ENCODE measurements at places on chromosomes 6 and 20.

DNA sequence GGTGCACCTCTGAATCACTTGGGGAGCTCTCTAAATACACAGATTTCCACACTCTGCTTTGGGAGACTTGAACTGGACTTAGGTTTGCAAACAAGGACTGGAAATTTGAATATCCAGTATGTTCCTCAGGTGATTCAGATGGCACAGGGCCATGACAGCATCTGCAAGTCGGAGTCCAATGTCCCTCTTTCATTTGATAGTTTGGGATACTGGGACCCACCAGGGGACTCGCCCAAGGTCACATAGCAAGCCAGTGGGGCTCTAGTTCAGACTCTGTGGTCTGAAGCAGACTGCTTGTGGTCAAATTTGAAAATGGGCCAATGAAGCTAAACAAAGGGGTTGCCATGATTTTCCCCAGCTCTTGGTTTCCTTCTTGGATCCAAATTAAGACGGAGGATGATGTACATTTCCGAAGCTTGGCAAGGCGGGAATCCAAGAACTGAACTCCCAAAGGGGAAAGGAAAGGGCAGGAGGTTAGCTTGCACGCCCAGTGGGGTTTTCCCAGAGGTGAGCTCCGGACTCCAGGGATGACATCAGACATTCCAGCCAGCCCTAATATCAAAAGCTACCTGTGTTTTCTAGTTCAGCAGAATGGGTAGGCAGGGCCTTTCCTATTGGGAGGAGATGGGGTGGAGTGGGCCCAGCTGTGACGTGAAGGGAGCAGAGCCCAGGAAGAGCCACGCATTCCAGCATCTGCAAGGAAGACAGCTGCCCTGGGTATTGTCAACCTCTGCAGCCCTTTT lies 3.4 kb upstream of the SYS1 start:
- no peak for DNase-seq

DNA sequence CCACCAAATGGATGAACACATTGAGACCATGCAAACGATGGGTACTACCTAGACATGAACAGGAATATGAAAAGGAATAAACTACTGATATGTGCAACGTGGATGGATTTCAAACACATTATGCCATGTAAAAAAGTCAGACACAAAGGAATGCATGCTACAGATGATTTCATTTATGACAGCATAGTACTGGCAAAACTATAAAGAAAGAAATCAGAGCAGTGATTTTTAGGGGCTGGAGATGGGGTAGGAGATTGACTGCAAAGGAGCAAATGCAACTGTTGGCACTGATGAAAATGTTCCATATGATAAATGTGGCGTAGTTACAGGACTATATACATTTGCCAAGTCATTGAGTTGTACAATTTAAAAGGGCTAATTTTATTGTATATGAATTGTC lies 13.4 kb upstream of the COL12A1 start:
- DNase-seq: no peak

GRCh38 chr20:63121246-63121645 lies 94.7 kb downstream of the YTHDF1 start:
- no peak for DNase-seq

GRCh38 chr6:168148231-168148849 lies 69.3 kb upstream of the FRMD1 start:
- no peak for DNase-seq

GRCh38 chr6:127459231-127459641 lies at the start of gene KIAA0408:
TSS of gene KIAA0408 (minus strand) at chr6:127459389. CDS start at chr6:127453981, 5,408 bp downstream.
- no peak for DNase-seq

DNA sequence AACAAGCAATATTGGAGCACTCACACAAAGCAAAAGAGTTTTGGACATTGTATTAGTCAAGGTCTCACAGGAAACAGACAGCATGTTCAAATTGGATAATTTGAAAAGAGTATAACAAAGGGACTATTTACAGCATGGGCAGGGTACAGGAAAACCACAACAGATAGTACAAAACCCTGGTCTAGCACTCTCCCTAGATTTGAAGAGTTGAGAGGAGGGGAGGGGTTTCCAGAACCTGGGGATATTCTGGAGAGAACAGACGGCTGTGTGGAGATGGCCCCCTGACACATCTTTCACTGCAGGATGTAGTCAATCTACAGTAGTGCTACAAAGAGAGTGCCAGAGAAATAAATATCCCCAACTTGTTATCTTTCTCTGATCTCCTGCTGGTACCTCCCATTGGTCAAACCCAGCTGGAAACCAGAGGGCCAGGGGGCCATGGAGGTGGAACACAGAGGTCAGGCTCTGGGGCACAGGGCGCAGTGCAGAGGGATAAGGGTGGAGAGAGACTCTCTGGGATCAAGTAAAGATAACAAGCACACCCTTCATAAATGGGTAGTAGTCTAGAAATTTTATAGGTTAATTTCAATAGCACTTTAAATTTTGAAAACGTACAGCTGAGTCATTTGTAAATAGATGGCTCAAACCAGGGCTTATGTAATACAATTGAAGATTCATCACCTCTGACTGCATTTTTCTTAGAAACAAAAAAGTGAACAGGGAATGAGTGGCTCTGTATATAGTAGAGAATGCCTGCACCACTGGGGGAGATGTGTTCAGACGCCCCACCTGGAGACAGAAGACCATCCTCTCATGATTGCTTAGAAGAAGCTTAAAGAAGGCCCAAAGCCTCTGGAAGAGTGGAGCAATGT lies 25.7 kb downstream of the RCAN2 start:
- DNase-seq: no peak

GRCh38 chr20:6588296-6588695 lies 179.2 kb upstream of the BMP2 start:
- DNase-seq: no peak

DNA sequence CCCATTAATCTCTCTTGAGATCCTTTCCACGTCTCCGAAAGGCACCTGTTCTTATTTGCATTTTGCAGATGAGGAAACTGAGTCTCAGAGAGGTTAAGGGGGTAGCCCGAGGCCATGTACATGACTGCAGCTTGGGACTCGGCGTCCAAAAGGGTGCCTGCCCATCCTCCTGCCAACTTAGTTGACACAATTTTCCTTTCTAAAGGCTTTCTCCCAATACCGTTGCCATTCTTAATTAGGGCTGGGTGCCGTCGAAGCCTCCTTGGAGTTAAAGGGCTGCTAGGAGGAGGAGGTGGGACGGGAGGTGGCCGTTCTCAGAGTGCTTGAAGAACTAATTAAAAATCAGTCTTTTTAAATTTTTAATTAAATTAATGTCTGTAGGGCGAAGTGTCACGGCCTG lies 546 bp upstream of the PSMG4 start:
- DNase-seq: no peak

DNA sequence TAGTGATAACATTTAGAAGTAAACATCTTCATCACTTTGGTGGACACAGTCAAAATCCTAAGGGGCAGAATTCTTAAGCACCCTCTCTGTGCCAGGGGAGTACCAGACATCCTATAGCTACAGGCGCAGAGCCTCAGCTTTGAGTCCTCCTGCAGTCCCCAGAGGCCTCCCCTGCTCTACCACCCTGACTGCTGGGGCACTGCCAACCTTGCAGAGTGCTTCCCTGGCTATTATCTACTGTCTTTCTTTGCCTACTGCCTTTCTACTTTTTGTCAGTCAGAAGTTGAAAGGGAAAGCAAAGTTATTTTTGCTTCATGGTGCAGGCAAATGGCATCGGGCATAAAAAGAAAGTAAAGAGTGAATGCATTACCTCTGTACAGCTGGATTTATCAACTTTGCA lies 80.1 kb downstream of the AIG1 start:
- DNase-seq: no peak

DNA sequence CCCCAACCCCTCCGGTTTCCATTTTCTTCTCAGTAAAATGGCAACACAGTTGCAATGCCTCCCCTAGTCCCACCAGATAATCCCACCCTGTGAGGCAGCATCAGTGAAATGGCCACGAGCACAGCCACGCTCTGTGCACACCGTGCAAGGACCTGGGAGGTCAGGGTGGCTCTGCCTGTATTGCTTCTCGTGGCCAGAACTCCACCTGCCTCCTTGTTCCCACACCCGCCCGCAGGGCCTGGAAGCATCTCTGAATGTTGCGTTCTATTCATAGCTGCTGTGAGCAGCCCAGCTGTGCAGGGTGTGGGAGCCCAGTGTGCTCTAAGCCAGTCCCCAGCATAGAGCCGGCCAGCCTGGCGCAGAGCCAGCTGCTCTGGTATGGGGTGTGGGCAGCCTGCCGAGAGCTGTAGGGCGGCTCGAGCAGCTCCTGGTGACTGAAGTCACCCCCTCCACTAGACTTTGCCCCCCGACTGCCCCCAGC lies 161.1 kb downstream of the DLL1 start:
- DNase-seq: no peak

DNA sequence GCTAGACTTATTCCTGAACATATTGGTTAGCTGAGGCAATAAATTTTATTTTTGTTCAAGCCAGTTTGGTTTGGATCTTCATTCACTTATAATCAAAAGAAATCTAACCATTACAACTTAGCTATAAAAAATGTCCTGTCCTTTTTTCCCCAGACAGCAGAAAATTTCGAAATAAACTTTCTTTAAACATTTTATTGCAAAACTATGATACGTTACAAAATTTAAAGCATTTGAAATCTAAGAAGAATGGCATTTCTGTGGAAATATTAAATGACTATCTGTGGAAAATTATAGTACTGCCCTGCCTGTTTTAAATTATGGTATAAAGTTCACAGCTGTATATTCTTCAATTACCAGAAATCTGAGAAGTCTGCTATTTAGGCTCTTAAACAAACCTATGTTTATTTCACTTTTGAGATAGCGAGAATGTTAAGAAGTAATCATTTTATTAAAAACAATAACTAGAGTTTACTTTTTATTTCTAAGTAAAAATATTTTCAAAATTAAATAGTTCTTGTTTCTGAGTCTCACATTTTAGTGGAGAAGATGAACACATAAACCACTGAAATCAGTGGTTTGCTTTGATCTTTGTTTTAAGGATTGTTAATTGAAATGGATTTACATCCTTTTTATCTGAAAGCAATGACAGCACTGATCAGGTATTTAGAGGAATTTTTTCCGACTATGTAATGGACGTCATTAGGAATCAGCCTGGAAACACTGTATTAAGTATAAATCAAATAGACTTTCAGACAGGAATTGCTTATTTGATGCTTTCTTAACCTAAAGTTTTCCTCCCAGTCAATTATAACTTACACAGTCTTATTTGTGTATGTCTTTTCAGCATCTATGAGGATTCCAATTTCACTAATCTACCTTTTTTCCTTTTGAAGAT lies 553.7 kb downstream of the COL12A1 start:
- DNase-seq: no peak
